Fibroblast of skin of left biceps (primary cell): ENCODE measurements at places on chromosomes 1 and 21.

DNA sequence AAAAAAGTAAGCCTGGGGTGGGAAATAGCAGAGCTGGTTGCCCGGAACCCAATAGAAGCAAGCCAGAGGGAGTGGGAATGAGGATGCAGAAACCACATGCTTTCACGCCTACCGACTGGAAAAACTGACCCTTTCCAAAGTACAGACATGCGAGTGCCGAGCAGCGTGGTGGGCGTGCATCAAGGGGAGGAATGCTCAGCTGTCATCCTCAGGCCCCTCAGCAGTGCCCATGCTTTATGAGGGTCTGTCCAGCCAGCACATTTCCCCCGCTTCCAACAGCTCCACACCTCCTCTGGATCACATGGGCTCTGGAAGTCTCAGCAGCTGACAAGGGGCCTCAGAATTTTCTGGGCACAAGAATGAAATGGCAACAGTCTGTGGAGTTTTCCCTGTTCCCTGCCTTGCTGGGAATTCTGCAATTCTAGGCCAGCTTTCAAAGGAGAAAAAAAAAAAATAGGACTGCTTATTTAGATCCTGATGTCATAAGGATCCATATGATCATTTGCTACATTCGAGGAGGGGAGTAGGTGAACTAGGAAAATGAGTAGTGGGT is 19.1 kb upstream of the IKBKE start:
- no peak for DNase-seq

GRCh38 chr21:17427831-17428483 is 84.9 kb upstream of the CXADR start:
- DNase-seq = no peak

DNA sequence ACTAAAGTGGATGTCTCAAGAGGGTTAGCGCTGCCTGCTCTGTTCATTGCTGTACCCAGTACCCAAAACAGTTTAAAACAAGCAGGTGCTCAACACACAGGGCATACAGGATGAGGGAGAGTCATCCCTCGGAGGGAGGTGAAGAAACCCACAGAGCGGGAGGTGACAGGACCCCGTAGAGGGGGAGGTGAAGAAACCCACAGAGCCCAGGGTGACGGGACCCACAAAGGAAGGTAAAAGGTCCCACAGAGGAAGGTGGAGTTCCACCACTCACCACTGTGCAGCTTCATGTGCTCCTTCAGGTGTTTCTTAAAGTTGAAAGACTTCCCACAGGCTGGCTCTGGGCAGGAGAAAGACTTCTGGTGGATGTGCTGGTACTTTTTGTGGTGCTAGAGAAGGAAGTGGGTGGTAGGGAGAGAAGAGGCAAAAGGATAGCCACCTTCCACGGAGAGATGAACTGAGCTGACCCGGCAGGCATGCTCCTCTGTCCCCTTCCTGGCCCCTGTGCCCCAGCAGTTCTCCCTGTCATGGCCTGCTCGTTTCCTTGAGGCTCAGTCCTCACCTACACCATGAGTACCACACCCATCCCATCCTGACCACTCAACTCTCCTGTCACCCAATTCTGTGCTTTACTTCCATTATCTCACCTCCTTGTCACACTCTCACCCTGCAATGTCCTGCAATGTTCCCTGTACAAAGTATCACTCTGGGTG is 5.1 kb downstream of the ZNF692 start:
- DNase-seq = no peak

DNA sequence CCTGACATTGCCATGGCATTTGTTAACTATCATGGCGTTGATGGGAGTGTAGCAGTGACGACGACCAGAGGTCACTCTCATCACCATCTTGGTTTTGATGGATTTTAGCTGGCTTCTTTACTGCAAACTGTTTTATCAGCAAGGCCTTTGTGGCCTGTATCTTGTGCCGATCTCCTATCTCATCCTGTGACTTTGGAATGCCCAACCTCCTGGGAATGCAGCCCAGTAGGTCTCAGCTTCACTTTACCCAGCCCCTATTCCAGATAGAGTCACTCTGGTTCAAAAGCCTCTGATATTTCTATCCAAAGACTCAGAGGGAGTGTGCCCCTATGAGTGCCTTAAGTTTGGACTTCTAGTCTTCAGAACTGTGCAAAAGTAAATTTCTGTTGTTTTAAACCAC is 130.1 kb downstream of the ADAMTS1 start:
- DNase-seq = no peak

- DNase-seq = no peak
Observed at GRCh38 chr1:219927956-219928790, at the start of gene SLC30A10. TSS of gene SLC30A10 (minus strand) at chr1:219928557. CDS start at chr1:219928440, 117 bp downstream.

DNA sequence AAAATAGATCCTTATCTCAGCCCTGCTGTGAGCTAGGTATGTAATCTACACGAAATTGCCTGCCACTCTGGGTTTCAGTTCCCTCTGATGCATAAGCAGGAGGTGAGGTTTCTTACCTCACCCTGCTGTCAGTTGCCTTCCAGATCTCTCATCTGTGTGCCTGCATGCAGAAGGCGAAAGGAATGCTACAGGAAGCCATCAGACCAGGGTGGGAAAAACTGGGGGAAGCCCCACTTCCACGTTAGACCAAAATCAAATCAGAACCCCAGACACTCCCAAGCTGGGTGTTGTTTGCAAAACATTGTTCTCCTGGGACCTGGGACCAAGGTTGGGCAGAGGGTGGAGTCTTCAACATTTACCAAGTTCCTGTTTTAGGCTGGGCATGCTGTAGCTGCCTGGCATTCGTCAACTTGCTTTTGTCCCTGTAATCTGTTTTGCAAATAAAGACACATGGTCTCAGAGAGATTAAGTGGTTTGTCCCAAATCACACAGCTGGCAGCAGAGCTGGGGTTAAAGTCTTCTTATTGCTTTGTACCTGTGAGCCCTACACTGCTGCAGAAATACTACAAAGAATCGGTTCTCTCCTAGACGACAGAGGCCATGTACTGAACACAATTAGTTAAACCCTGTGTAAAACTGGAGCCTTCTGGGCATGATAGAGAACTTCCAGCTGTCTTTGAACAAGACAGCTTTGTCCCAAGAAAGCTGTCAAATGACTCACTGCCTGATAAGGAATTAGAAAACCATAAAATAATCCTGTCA is 389.7 kb upstream of the RUNX1 start:
- no peak for DNase-seq

DNA sequence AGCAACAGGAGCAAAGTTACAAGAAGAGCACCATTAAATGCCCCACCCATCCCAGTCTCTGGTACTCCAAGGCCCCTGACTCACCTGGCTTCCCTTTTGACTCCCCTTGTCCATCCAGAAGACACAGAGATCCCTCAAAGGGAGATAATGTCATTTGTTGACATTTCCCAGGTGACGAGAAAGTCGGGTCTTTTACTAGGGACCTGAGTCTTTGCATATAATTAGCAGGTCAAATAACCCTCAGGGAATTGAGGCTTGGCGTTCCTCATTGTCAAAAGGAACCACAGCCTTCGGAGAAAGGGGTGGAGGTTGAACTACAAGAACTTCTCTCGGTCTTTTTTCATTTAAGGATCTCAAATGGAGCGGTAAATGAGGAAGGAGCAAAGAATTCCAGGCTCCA is 133.2 kb downstream of the PROX1 start:
- no peak for DNase-seq

DNA sequence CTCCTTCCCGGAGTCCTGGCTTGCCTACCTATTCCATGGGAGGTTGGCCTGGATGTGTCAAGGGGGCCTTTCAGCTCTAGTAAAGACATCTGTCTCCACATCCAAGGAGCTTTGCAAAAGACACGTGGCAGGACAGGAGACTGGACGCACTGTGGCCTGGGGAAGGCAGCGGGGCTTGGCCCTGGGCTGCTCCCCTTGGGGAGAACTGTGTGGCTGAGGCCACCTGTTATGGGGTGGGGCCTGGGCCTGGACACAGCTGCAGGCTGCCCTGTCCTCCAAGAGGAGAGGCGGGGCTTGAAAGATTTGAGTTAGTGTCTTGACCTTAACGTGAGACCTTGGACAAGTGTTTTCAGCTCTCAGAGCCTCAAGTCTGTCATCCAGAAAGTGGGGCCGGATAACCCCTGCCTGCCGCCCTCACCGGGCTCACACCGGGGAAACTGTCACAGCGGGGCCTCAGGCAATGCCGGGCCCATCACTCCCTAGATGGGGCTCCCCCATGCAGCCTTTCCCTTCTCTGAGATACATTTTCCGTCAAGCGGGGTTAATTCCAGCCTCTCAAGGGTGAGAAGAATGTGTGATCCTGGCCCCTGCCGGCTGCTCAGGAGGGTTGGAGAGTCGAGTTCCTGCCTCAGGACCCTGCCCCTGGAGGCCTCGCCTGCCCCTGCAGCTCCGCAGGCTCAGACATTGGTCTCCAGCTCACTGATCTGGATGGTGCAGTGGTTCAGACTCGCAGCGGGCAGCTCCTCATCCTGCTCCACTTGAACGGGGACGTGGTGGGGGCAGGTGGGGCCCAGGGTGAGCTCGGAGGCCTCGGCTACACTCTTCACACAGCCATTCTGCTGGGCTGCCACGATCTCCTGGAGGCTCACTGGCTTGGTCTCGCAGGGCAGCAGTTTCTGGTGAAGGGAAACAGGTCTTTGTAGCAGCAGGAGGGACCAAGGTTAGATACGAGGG is 25.6 kb downstream of the PODN start:
- DNase-seq = no peak

GRCh38 chr21:42453224-42453985 is 42.6 kb downstream of the RSPH1 start:
- DNase-seq = no peak
